Stimulated activated CD8-positive, alpha-beta memory T cell treated with anti-CD3 and anti-CD28 coated beads, Interleukin-12 subunit alpha, Interleukin-12 subunit beta, amount 100 ng/mL, for 4 hours (primary cell): ENCODE measurements at places on chromosomes 16 and 17.

GRCh38 chr16:48895142-48895541, 285.2 kb upstream of the N4BP1 start:
- no peak for DNase-seq

GRCh38 chr16:50448522-50448921, 79.7 kb upstream of the BRD7 start:
- DNase-seq: no peak

GRCh38 chr17:73841431-73842060, 197.3 kb upstream of the SDK2 start:
- DNase-seq: no peak

DNA sequence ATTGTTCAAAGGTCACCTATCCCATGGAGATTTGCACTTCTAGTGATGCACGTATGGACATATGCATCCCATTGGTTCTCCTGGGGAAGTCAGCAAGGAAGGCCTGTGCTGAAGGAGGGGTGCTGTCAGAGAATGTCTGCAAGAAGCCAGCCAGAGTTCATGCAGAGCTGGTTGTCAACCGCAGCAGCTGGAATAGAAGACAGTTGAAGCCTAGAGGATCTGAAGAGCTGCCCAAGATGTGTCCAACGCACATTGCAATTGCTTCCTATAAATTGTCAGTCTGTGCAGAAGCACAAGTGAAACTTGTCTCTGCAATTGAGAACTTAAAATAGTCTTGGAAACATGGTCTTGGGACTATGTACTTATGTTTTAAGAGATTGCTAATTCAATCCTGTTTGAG, 82.1 kb upstream of the CNTNAP4 start:
- DNase-seq: no peak

GRCh38 chr16:11242658-11243057, 13.3 kb downstream of the SOCS1 start:
- no peak for DNase-seq

- no peak for DNase-seq
Measured at GRCh38 chr17:72446525-72447250, 325.9 kb downstream of the SOX9 start.

GRCh38 chr17:32302037-32302436, 36.4 kb downstream of the RHBDL3 start:
- DNase-seq: no peak

- no peak for DNase-seq
Measured at GRCh38 chr17:41989702-41990419, 23.3 kb downstream of the CNP start.

DNA sequence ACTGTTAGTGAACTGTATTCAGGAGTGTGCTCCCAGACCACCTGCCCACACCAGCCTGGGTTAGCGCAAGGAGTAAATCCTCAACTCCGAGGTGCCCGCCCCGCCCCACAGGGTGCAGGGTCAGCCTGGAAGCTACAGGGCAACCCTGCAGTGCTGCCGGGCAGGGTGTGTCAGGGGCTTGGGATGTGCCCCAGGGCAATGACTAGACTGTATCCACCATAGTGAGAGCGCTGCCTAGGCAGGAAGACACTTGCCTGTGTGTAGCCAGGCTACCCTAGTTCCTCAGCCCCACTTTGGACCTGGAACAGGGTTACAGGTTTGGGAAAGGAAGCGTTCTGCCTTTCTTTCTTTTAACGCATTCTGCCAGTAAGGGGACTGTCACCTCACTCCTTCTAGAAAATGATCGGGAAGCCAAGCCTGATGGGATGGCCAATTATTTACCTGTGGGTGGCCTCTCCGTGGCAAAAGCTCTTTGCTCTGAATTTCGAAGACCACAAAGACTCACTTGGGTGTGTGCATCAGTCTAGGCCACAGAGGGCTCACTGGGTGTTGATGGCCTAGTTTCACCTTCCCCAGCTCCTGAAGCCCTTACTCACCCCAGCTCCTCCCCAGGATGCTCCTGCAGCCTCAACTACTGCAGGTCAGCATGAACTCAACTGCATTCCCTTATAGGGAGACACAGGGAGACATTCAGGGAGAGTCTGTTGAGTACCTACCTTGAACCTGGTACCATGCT, 90.9 kb downstream of the CCDC182 start:
- no peak for DNase-seq

GRCh38 chr17:49861150-49861884, 13.4 kb upstream of the TAC4 start:
- peak; percentile 25 for DNase-seq

- DNase-seq: no peak
Measured at GRCh38 chr17:19343671-19344151, 18.8 kb downstream of the B9D1 start.

DNA sequence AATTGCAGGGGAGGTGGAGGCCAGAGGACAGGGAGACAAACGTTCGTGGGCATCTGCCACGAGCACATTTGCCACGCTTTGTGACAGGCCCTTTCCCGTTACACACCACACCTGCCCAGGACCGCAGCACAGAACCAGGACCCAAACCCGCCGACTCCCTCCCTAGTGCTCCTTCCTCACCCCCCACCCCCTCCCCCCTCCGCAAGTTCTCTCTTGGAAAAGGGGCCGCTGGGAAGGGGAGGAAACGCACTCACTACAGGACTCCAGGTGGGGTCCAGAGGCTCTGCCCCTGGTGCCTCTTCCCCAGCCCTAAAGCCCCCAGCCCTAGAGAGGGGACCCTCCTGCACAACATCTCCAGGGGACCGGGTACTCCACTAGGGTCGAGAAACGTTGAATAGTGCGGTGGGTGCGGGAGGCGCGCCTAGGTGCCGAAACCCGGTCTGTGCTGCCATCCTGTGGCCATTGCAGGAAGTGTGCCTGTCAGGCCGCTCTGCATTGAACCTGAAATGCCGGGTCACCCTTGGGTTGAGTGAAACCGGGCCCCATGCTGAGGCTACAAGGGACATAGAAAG, 21.9 kb upstream of the EIF1 start:
- DNase-seq: peak; percentile 72

GRCh38 chr17:78131172-78132083, 857 bp downstream of the TMC8 start:
- peak; percentile 74 for DNase-seq

GRCh38 chr16:49011901-49012300, 269.7 kb downstream of the CBLN1 start:
- DNase-seq: no peak

DNA sequence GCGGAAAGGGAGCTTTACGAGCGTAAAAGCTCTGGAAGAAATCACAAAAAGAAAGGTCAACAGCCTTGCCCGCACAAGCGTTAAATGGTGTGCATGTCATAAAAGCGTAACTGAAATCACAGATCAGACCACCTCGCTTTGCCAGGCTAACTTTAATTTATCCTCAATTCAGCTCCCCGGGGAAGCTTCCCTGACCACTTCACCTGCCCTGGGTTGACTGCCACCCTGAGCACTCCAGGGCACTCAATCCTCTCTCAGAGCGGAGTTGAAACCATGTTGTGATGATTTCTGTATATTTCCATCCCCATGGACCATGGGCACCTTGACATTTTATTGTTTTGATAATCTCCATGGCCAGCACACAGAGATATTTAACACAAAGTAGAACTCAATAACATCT, 16.1 kb upstream of the NAGS start:
- DNase-seq: no peak

DNA sequence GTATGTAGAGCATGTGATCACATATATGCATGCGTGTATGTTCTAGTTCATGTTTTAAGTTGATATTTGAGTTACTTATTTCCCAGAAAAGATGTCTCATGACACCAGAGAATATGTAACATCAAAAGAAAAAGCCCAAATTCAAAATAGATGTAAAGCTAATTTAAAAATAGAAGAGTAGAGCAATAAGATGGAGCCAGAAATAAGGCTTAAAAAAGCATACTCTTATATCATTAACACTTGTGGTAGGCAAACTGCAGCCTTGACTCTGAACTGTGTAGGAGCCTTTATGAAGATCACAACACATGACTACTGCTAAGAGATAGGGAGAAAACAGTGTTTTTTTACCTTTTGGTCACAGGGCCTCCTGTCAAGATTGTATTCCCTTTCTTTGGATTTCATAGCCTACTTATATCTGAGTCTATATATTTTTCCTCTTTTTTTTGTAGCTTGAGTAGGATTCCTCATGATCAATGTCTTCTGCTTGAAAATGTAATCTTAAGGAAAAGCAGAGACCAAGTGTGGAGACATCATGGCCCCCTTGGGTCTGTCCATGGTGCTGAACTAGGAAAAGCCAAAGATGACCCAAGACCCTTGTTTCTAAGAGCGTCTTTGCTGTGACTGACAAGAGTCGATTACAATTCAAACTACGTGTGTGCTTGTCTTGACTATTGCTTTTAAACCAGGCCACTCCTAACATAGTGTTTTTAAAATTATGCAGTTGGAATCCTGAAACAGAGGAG, 390.4 kb downstream of the SHISA9 start:
- DNase-seq: no peak

DNA sequence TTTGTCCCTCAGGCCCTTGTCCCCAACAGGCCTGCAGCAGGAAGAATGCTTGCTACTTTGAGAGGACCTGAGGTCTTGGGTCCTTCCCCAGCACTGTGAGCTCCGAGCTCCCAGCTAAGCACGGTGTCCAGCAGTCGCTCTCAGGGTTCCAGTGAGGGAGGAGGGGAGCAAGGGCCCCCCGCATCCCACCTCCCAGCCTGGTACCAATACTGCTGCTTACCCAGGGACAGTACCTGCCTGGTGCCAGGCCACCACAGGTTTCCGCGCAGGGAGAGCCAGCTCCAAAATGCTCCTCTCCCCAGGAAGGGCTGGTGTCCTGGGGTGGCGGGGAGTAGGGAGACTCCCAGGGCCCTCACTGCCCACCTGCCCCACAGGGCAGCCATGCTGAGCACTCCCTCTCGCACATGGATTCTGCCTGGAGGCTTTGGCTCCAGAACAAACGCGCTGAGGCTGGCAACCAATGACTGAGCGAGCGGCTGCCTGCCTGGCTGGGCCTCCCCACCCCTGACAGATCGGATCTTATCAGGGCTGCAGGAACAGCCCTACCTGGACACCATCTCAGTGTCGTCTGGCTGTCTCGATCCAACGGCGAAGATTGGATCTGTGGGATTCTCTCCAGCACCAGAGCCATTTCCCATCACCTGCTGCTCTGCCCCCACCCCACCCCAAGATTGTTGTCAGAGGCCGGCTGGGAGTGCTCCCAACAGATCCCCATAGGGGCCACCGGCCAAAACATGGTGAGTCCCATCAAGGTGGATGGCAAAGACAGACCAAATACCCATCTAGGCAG, 2.4 kb downstream of the DOK4 start:
- DNase-seq: no peak

- no peak for DNase-seq
Measured at GRCh38 chr16:5604770-5605169, 507.2 kb upstream of the EEF2KMT start.

- no peak for DNase-seq
Measured at GRCh38 chr16:73052576-73052975, 4.6 kb upstream of the ZFHX3 start.

GRCh38 chr16:83300326-83300725, 507.5 kb upstream of the HSBP1 start:
- no peak for DNase-seq

DNA sequence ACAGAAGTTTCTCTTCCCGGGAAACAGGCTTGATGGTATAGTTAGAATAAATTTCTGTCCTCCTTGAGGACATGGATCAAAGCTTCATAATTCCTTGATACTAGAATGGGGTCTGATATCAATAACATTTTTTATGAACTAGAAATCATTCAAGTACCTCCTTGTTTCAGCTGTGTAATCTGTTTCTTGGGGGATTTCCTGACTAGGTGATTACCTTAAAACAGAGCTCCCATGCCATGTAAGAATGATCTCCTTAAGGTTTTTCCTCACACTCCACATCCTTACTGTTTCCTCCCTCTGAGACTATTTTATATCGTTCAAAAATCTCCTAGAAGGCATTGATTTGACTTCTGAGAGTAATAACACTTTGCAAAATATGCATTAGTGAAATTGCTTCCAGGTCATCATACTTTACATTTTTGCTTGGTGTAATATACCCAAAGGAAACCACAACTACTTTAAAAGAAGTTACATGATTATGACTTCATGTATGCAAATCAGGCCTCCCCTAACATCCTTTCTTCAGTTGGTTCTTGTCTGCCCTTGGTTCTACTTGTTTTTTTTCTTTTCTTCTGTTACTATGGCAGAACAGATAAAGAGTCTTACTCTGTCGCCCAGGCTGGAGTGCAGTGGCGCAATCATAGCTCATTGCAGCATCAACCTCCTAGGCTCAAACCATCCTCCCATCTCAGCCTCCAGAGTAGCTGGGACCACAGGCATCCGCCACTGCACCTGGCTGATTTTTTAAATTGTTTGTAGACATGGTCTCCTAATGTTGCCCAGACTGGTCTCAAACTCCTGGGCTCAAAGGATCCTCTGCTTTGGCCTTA, 388.8 kb downstream of the ZFHX3 start:
- no peak for DNase-seq

DNA sequence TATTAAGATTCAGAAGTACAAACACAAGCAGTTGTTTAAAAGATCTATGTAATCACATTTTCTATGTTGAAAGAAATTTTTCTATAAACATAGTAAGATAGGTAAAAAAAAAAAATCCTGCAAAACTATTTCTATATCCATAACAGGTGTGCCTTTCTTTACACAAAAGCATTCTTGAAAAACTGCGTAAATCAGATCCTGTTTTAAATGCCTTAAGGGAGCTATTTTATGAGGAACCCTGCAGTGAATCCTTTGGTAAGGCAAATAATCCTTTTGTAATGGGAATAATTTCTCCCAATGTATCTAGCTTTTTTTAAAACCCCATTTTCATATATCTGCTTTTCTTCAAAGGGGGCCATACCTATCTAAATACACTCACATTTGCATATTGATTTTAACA, 157.3 kb downstream of the AATF start:
- DNase-seq: no peak

DNA sequence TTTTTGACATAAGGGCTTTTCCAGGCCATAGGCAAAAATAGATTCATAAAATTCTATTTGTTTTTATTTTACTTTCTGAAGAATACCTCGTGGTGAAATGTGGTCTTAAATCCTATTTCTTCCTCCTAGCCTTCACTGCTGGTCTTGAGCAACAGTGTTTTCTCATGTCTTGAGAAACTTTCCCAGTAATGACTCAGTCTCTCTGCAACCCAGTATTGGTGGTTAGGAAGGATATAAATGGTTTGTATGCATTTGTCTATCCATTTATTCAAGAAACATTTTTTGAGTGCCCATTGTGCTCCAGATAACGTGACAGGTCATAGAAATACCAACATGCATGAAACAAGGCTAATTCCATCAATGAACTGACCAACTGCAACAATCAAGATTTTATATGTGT, 213.9 kb downstream of the TMEM114 start:
- no peak for DNase-seq

- DNase-seq: no peak
Measured at GRCh38 chr16:7545251-7545650, 212.6 kb downstream of the RBFOX1 start.

DNA sequence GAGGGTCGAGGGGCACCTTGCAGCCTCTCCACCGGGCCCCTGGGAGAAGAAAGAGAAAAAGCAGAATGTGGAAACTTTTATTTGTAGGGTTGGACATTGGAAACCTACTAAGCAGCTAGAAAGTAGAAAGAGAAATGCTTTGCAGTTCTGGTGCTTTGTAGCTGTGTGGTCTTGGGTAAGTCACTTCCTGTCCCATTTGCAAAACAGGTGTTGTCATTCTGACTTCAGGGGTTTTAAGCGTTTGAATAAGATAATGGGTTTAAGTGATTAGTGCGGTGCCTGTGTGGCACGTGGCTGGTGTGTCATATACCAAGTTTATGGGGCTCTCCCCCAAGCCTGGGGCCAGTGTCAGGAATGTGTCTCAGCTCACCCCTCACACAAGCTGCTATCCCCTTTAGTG, 1.6 kb downstream of the CA4 start:
- no peak for DNase-seq

GRCh38 chr16:87581857-87582215, 20.5 kb upstream of the JPH3 start:
- DNase-seq: no peak

GRCh38 chr17:65629234-65629690, 67.8 kb upstream of the AXIN2 start:
- no peak for DNase-seq
